ENCODE measurements at places on chromosomes 3 and 15. TPM values are rescaled to one million over a fixed set of nuclear protein-coding genes. Genes with fewer than 3 reads are reported as not detected.

Gene GOLGA8R
- 4.6 TPM for polyA plus RNA-seq

DNA sequence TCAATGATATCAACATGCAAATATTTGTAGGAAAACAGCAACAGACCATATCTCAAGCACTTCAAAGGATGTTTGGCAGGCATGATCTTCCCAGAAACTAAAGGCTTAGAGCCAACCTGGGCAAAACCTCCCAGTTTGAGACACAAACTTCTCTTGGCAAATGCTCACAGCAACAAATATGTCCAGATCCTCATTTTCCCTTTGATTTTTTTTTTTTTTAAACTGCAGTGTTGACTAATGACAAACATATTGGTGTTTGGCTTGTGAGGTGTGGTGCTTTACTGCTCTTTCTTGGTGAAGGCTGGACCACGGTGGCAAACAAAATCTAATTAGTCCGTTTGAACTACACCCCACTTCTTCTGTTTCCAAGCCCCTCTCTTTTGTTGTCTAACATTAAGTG, 87.2 kb downstream of the EBLN2 start:
- DNase-seq: no peak

DNA sequence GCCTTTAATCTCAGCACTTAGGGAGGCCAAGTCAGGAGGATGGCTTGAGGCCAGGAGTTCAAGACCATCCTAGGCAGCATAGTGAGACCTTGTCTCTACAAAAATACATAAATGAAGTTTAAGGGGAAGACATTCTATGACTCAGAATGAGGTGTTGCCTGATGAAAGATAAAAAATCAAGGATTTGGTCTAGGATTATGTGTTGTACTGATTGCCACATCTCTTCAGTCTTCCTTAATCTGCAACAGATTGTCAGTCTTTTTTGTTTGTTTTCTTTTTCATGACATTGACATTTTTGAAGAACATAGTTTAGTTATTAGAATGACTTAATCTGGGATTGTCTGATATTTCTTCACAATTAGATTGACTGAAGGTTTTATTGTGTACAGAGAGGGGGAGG, 26.3 kb upstream of the DPPA4 start:
- DNase-seq: no peak

Gene BCHE
- polyA plus RNA-seq: 10.3 TPM

DNA sequence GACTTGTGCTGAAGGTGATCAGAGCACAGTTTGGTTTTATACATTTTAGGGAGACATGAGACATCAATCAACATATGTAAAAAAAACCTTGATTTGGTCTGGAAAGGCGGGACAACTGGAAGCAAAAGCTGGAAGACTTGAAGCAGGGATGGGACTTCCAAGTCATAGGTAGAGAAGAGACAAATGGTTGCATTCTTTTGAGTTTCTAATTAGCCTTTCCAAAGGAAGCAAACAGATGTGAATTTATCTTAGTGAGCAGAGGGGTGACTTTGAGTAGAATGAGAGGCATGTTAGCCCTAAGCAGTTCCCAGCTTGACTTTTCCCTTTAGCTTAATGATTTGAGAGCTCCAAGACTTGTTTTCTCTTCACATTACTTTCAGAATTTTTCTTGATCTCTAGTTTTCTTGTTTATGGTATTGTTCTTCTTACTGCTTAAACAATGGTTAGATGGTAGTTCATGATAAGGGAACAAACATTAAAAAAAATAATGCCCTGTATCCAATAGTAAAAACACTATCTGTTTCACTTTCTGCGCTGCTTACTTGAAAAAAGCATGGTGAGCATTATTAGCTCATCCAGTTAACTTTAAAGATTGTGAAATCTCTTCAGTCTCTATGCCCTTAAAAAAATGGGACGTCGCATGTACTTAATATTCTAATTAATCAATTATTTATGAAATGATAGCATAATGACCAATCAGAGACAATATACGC, 48.5 kb upstream of the BCHE start:
- no peak for DNase-seq

GRCh38 chr15:67188551-67189218, 65.8 kb downstream of the AAGAB start:
- DNase-seq: no peak

Gene RBP2
- 0.47 TPM for polyA plus RNA-seq

Gene TRIM42
- polyA plus RNA-seq: not detected

GRCh38 chr15:64071931-64072765, 21.5 kb downstream of the CIAO2A start:
- no peak for DNase-seq

DNA sequence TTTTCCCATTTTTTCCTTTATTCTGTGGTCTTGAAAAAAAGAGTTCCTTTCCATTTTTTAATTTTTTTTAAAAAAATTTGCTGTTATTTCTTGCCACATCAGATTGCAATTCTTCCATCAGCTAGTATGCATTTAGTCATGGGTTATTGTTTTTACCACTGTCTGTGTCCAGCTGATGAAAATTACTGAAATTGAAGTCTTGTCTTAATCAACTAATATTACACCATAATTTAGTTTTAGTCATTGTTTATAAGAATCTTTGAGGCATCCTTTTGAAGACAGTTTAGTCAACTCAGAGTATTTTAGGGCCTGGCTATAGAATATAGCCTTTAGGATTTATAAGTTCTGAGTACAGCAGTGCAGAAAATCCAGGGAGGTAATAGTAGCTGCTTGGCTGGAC, 172.1 kb downstream of the LRTM1 start:
- DNase-seq: no peak

- DNase-seq: no peak
These were observed 18.1 kb downstream of the MAP6D1 start for GRCh38 chr3:183807209-183807728.

- no peak for DNase-seq
These were observed 119.0 kb downstream of the BBX start for GRCh38 chr3:107641572-107642307.

Gene PLA2G4D
- 0.08 TPM for polyA plus RNA-seq

Gene ALDH1A3
- 5.2 TPM for polyA plus RNA-seq

Gene SNRPN
- 196 TPM for polyA plus RNA-seq

GRCh38 chr15:90320062-90320884, 31.8 kb upstream of the ZNF774 start:
- DNase-seq: peak; percentile 88

- no peak for DNase-seq
These were observed 3.7 kb downstream of the CHRNA3 start for GRCh38 chr15:78617076-78617475.

DNA sequence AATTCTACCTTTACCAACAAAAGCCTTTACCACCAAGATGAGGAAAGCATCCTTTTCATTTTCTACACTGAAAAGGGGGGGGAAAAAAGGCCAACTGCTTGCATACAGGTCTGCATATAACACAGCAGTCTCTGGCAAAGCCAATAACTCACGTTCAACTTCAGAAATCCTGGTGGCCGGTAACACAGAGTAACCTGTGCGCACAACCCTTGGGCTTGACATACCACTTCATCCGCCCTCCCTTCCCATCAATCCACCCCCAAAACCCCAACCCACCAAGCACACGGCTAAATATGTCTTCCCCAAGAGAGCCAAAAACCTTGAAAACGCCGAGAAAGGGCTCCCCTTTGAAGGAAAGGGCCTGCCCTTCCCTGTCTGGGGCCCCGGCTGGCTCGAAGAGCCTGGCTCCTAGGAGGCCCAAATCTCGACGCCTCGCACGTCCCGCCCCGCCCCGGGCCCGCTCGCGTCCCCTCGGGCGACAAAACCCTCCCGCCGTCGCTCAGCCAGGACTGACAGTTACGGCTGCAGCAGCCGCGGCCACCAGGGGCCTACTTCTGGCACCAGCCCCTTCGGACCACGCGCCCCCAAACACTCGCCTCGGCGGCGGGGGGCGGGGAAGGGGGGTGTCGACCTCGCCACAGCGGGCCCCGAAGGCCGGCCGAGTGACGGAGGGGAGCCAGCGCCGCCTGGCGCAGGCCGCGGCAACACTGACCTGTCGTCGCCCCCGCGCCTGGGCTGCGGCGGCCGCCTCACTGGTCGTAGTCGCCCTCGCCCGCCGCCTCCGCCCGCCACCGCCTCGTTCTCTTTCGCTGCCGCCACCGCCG, 835 bp downstream of the UBE3A start:
- DNase-seq: peak; percentile 56
